Hematopoietic multipotent progenitor cell (in vitro differentiated cells): ENCODE measurements at places on chromosomes 1 and 21.

DNA sequence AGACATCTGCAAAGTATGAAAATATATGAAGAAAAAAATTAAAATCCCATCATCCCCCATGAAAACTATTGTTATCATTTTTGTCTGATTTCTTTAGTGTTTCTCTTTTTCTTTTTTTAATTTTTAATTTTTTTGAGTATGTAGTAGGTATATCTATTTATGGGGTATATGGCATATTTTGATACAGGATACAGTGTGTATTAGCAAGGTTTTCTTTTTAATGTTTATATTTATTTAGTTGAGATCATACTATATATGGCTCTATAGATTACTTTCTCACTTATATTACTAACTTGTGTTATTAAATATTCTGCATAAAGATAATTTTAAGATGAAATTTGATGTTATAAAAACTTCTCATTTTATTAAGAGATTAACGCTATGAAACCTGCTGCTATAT is 11.4 kb downstream of the LGALS8 start:
- no peak for DNase-seq

DNA sequence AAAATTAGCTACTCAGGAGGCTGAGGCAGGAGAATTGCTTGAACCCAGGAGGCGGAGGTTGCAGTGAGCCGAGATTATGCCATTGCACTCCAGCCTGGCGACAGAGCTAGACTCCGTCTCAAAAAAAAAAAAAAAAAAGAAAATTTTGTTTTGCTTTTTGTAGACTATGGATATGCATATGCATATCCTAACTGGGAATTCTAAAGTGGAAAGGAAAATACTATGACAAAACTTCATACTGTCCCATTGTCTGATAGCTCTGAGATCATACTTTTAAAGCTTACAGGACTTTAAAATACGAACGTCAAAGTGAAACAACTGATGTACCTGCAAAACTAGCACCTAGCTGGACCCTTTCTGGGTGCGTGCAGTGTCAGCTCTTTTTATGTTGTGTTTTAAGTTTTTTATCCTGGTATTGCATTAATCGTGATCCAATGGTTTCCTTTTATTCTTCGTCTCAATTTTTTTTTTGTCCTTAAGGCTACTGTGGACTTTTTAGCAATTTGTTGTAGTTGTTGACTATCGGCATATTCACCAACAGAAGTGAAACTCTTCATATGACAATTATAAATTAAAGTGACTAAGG is 19.2 kb downstream of the SPRTN start:
- no peak for DNase-seq

DNA sequence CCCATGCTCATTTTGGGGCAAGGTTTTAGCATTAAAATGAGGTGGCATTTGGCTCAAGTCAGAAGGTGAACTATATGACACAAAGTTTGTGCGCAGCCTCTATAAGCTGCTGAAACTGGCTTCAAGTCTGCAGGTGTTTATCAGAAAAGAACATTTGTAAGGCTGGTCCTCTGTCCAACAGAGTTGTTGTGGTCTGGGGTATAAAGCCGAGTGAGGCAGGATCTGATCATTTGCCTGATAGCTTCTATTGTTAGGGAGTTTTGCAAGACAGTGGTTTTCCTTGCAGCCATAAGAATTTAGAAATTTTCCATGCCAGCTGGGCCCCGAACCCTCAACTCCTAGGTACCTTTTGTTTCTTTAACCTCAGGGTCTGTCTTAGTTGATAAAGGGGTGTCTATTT is 130.8 kb downstream of the PGBD5 start:
- no peak for DNase-seq

DNA sequence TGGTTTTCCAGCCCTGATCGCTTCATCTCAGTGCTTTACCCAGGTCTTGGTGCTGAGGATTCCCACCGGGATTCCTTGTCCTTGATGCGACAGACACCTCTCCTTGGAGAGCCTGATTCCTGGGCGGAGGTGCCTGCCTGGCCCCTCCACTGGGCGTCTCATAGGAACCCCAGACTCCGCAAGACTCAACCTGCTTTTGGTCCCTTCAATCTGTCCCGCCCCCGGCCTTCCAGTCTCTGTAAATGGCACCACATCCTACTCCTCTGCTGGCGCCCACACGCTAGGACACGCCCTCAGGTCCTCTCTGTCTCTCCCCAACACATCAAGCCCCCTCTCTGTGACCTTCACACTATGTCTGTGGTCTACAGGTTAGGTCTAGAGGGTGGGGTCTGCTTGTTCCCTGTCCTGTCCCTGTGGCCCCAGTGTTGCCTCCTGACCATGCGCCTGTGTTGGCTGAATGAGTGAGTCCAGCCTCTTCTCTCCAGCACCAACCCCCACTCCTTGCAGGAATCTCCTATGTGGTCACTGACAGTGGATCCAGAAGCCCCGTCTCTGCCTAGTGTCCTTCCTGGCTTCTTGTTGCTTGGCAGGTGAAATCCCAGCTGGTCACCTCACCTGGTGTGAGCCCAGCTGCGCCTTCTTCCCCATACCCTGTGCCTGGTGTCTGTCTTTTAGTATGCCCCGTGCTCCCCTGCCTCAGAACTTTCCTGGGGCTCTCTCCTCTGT is 119.7 kb upstream of the C1orf174 start:
- no peak for DNase-seq

DNA sequence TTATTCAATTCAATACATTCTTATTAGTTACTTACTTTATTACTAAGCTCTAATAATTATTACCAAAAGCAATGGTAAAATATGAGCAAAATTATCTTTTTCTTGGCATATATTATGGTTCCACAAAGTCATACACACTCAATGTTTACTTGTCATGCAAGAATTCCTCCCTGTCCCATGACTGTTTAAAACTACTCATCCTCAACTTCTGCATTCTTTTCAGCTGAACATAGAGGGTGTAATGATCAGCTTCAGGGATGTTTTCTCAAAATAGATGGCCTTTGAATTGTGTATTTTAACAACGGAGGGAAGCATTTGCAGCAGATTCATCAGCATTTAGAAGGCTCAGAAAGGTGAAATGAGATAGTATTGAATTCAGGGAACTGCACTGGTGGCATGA is 499.0 kb downstream of the RWDD3 start:
- DNase-seq, result no peak

GRCh38 chr1:6918186-6918924 is 133.1 kb downstream of the CAMTA1 start:
- no peak for DNase-seq

DNA sequence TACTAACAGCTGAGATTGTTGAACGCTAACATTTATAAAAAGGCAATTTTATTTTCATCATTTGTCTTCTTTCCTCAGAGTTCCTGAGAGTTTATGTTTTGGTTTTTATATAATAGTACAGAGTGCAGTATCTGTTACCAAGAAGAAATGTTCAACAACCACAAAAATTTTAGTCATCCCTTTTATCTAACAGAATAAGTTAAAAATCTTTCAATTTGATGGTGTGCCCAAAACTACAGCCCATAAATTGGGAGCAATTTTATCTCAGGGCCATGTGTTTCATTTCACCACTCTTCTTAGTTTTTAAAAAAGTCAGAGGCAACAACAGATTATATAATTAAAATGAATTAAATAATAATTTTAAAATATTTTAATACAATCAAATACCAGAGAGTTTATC is 37.1 kb downstream of the NEXN start:
- DNase-seq, result no peak

GRCh38 chr1:61081144-61081685 is 1.1 kb upstream of the NFIA start:
- DNase-seq, result no peak

GRCh38 chr21:25425156-25425555 is 182.1 kb downstream of the MRPL39 start:
- DNase-seq, result no peak

- DNase-seq, result no peak
Measured at GRCh38 chr1:247332215-247332622, 552 bp upstream of the ZNF496 start.

DNA sequence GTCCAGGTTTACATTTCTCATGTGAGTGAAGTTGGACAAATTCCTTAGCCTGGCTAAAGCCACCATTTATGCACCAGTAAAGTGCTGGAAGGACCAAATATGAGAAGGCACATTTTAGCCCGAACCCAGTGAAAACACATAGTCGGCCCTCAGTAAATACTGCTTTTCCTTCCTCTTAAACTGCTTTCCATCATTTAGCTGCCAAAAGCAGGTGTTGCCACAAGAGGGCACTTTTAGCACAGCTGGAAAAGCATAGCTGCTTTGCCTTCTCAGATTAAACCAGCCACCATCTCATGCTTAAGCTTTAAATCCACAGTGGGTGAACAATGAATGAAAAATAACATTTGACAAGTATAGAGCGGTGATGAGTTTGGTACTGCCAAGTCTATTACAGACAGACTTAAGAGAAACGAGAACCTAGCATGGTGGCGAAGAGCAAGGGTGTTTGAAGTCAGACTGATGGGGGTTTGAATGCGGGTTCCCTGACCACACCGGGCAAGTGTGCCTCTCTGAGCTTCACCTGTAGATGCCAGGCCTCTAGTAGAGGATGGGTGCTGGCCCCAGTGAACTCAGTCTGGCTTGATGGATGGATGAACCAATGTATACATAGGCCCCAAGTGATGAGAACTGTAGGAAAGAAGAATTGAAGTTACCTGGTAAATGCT is 57.8 kb downstream of the SLC35D1 start:
- peak; percentile 78 for DNase-seq

- DNase-seq, result no peak
Measured at GRCh38 chr1:8438489-8438888, 120.6 kb downstream of the SLC45A1 start.

DNA sequence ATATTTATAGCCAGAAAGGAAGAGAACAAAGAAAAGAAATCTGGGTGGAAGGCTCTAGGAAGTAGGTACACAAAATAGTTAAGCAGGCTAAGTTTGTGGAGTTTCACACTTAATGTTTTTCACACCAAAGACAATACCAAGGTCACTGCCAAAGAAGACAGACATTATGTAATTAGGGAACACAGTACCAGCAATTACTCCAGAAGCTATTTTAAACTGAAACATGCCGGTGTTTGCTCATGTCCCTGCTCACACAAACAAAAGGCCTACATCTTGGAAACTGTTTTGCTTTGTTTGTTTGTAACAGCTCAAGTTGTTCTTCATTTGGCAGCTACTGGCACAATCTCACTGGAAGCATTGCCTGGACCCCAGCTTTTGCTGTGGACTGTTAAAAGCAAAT is 88.5 kb upstream of the DAB1 start:
- no peak for DNase-seq

GRCh38 chr1:244242446-244242845 is 191.4 kb downstream of the ZBTB18 start:
- DNase-seq, result no peak

DNA sequence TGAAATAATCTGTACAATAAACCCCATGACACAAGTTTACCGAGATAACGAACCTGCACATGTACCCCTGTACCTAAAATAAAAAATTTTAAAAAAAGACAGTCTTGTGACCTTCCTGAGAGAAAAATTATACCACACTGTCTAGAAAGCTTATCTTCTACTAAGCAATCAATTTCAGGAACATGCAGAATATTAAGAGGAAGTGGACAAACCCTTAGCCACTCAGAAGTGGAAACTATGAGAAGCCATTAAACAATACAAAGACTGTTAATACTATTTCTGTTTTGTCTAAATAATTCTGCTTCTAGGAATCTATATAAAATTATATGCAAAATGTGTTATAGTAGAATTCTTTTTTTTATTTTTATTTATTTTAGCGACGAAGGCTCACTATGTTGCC is 93.9 kb downstream of the ADAMTS1 start:
- DNase-seq, result no peak

GRCh38 chr1:205001162-205001561 is 41.9 kb upstream of the CNTN2 start:
- no peak for DNase-seq

- DNase-seq, result peak; percentile 89
Measured at GRCh38 chr1:204989266-204990058, 53.5 kb upstream of the CNTN2 start.

GRCh38 chr1:227766015-227766634 is 30.9 kb downstream of the SNAP47 start:
- DNase-seq, result peak; percentile 73

DNA sequence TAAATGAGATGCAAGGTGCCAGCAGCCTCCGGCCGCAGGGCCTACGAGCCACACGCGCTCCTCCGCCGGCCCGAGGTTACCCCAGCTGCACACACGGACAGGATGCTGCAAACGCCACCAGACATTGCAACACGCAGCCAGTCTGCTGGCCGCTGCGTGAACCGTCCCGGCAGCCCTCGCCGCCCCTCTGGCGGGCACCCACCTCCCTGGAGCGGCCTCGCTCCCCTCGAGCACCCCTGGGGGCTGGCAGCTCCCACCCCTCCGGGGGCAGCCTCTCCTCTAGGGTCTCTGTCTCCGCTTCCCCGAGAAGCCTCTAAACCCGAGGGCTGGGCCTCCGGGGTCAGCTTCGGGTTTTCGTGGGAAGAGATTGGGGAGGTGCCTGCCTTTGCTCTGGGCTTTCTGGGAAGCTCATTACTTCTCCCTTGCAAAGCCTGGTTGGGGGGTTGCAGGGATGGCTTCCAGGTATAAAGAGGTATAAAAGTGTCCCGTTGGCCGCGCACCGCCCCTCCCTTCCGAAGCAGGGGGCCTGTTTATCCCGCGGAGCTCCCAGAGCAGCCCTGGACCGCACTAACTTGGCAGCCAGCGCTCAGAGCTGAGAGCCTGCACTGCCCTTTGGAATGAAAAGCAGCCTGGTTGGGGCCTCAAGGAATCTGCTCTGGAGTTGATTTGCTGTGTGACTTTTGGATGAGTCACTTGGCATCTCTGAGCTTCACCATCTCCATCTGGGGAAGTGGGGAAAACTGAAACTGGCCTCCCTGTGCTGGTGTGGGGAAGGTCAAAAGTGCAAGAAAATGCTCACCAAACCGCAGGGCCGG is 21.8 kb downstream of the DHRS3 start:
- DNase-seq, result peak; percentile 37

- no peak for DNase-seq
Measured at GRCh38 chr1:203031467-203031866, 5.2 kb downstream of the PPFIA4 start.

DNA sequence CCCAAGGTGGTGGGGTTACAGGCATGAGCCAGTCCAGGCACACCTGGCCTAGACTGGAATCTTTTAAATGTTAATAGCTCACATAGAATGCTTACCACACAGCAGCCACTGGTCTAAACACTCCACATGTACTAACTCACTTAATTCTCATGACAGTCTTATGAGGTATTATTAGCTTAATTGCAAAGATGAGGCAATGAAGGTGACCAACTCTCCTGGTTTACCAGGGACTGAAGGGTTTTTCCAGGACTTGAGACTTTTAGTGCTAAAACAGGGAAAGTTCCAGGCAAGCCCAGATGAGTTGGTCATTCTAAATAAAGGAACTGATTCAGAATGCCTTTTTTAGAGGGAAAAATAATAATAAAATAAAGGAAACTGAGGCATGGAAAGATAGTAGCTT is 7.0 kb upstream of the STMN1 start:
- DNase-seq, result no peak

DNA sequence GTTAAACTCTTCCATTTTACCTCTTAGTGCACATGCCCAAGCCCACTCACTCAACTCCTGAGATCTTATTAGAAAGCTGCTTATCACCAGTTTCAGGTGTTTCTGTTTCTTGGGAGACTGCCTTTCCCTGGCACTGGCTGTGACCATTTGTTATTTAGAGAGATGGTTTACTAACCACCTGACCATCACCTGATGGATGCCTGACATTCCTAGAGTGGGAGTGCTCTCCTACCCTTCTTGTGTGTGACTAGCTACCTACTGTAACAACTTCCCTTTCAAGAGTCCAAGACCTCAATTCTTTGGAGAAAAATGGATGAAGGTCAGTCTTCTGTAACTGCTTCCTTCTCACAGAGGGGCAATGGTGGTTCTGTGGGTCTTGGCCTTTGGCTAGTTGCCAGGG is 755.2 kb upstream of the ADAMTS5 start:
- DNase-seq, result no peak

- no peak for DNase-seq
Measured at GRCh38 chr1:91245435-91245834, 159.2 kb downstream of the HFM1 start.
